Stimulated activated CD8-positive, alpha-beta memory T cell treated with anti-CD3 and anti-CD28 coated beads, Interleukin-4, amount 100 ng/mL, for 24 hours (primary cell): ENCODE measurements at places on chromosomes 6 and 20.

DNA sequence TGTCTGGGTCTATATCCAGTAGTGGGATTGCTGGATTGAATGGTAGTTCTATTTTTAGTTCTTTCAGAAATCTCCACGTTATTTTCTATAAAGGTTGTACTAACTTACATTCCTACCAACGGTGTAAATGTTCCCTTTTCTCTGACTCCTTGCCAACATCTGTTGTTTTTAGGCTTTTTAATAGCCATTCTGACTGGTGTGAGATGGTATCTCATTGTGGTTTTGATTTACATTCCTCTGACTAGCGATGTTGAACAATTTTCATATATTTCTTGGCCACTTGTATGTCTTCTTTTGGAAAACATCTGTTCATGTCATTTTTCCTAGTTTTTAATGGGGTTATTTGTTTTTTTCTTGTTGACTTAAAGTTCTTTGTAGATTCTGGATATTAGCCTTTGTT is 99.3 kb downstream of the BMP2 start:
- DNase-seq, result no peak

GRCh38 chr6:99590728-99591672 is 15.6 kb upstream of the PRDM13 start:
- DNase-seq, result no peak

DNA sequence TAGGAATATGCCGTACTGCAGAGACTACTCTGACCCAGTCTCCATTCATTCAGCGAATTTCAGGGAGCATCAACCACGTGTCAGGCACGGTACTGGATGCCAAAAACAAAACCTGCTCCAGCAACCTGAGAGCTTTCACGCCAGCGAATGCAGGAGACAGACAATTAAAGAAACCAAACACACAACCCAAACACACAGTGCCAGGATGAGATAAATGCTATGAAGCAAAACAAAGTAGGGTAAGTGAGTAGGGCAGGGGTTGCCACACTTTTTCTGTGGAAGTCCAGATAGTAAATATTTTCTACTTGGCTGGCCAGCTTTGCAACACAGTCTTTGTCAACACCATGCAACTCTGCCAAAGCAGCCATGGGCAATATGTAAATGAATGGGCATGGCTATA is 10.0 kb downstream of the MOCS1 start:
- no peak for DNase-seq

GRCh38 chr20:55974491-55975202 is 30.7 kb downstream of the CBLN4 start:
- no peak for DNase-seq

- no peak for DNase-seq
These were observed 229.3 kb downstream of the RFPL4B start for GRCh38 chr6:112576423-112576822.

GRCh38 chr6:131336596-131336995 is 201.3 kb downstream of the AKAP7 start:
- DNase-seq, result no peak

- no peak for DNase-seq
These were observed 68.6 kb downstream of the TRMT6 start for GRCh38 chr20:5881703-5882102.

DNA sequence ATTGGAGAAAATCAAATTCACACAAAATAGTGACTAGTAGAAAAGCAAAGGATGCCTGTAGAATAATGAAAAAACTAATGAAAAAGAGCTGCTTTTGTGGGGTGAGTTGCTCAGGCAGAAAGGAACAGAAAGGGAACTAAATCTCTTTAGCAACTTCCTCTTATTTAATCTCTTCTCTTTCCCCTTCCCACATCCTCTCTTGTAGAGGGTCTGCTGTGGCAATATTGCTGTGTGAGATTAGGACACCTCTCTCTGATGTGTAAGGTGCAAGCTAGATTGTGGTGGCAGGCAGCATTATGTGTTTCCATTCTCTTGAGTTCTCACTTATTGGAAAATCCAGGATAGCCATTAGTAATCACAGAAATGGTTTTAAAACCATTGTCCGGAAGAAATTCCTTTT is 49.7 kb downstream of the SYNE1 start:
- DNase-seq, result no peak

- no peak for DNase-seq
These were observed 301.1 kb downstream of the EYA4 start for GRCh38 chr6:133542056-133542821.

GRCh38 chr6:116547358-116547757 is 1.9 kb upstream of the TRAPPC3L start:
- DNase-seq, result no peak

DNA sequence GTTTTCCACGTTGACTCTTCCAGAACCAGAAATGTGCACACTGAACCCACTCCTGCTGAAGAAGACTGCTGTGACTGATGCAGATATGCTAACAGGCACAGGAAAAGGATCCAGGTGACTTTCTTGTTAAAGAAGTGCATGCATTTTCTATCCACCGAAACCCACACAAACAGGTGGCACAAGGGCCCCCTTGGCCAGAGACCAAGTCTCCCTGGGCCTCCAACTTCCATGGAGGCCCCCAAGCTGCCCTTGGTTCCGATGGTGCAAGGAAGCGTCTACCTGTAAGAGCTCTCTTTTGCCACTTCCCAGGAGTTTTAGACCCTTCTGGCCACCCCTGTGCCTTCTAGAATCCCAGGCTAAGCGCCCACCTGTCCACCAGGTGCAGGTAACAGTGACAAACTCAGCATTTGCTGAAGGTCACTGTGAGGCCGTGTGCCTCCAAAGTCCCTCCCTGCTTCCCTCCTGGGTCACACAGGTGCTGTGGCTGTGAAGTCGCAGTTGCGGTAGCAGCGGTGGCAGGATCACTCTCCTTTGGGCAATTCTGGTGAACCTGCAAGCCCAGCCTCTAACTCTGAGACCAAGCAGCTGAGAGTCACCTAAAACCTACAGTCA is 134.8 kb downstream of the PXDC1 start:
- no peak for DNase-seq

DNA sequence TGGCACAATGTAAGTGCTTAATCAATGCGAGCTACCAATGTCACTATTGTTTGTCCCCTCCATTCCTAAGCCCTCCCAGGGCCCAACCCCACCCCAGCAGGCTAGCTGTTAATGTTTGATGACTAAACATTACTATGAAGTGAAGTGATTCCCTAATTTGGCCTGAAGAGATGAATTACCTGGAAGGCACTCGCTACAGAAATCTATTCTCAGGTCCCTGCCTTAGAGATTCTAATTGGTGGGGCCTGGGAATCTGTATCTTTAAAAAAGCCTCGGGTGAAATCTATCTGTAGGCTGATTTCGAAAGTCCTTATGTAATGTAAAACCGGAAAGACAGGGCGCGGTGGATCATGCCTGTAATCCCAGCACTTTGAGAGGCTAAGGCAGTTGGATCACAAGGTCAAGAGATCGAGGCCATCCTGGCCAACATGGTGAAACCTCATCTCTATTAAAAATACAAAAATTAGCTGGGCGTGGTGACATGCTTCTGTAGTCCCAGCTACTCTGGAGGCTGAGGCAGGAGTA is 16.9 kb upstream of the SNAI1 start:
- DNase-seq, result no peak

DNA sequence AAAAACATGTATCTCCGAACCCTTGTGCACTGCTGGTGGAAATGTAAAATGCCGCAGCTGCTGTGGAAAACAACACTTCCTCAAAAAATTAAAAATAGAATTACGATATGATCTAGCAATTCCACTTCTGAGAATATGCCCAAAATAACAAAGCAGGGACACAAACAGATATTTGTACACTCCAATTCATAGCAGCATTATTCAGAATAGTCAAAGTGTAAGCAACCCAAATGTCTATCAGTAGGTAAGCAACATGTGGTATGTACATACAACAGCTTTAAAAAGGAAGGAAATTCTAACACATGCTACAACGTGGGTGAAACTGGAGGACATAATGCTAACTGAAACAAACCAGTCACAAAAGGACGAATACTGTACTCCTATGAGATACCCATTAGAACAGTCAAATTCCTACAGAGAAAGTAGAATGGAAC is 5.7 kb upstream of the RAB5IF start:
- no peak for DNase-seq

GRCh38 chr6:66866801-66867200 is 1159.8 kb upstream of the EYS start:
- DNase-seq, result no peak

DNA sequence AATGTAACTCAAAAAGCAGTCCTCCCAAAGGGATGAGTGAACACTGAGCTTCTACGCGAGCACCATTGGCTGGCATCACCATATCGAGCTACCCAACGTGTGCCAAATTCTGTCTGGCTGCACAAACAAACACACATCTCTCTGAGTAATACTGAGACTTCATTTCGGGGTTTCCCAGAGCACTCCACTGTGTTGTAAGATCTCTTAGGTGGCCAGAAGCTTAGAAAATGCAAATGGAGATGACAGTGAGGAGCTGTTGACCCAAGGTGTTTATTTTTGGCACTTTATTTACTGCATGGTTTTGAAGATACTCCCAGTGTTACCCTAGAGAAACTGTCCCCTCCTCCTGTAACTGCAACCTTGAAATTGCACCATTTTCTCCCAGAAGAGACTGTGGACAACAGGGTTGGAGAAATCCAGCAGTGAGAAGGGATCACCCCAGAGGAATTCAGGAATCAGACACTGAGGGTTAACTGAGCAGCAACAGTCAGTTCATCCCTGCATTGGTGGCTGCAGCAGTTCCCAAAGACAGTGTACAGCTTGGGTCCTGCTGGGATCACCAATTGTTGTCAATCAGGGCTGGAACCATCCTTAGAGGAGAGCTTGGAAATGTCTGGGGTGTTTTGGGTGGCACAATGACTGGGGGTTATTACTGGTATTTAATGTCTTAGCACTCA is 1.0 kb upstream of the RIPOR2 start:
- no peak for DNase-seq

DNA sequence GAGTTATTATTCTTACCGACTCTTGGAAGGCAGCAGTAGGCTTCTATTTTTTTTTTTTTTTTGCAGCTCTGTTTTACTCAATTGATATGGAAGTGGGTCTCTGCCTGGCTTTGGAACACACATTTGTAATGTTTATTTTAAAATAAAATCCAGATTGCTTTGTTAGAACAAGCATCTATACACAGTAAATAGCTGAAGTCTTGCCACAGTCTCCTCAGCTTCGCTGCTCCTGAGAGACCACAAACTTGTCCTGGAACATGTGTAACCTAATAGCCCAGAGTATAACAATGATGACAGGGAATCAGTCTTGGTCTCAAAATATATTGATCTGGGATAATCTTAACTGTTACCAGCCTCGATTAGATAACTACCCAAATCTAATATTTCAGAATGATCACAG is 299.8 kb upstream of the NOX3 start:
- DNase-seq, result no peak

GRCh38 chr6:75116946-75117345 is 88.9 kb downstream of the COL12A1 start:
- no peak for DNase-seq

DNA sequence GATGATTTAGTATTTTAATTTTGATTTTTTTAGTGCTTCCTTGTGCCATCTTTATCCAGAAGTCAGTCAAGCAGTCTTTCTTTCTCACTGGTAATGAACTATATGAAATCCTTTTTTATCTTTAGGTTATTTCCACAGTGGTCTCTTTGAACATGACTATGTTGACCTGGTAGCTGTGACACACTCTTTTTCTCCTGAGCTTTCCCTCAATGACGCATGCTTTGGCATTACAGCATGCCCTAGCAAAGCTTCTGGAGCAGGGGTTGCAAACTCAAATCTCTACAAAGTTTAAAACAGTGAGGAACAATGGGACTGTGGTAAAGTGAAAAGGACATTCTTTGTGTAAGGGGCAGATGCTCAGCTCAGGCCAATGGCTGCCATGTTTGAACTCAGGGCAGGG is 4.5 kb upstream of the PLAGL1 start:
- DNase-seq, result no peak

DNA sequence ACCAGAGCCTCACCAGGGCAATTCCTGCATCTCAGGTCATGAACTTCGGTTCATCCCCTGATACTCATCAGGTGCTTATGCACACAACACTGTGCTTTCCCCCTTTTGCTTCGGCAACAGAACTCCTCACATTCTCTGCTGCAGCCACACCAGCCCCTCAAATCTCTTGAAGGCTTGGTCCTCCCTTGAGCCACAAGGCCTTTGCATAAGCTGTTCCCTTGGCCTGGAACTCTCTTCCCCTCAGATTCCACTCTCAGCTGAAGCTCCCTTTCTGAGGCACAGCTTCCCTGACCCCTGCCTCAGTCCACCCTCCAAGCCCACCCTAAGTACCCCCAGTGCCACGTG is 76.4 kb downstream of the NOL4L start:
- no peak for DNase-seq

GRCh38 chr6:37602346-37602745 is 95.3 kb downstream of the MDGA1 start:
- DNase-seq, result no peak

- no peak for DNase-seq
These were observed 4.4 kb downstream of the CAP2 start for GRCh38 chr6:17397764-17398194.

DNA sequence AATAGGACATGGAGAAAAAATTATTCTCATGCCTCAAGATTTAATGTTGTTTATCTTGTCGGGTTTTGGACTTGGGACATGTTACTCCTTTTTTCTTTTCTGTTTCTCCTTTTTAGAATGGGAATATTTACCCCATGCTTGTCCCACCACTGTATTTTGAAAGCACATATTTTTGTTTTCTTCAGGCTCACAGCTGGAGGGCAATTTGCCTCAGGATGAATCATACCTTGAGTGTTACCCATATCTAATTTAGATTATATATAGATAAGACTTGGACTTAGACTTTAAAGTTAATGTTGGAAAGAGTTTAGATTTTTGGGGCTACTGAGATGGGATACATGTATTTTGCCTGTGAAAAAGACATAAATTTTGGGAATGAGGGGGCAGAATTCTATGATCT is 541.6 kb upstream of the MAN1A1 start:
- no peak for DNase-seq

DNA sequence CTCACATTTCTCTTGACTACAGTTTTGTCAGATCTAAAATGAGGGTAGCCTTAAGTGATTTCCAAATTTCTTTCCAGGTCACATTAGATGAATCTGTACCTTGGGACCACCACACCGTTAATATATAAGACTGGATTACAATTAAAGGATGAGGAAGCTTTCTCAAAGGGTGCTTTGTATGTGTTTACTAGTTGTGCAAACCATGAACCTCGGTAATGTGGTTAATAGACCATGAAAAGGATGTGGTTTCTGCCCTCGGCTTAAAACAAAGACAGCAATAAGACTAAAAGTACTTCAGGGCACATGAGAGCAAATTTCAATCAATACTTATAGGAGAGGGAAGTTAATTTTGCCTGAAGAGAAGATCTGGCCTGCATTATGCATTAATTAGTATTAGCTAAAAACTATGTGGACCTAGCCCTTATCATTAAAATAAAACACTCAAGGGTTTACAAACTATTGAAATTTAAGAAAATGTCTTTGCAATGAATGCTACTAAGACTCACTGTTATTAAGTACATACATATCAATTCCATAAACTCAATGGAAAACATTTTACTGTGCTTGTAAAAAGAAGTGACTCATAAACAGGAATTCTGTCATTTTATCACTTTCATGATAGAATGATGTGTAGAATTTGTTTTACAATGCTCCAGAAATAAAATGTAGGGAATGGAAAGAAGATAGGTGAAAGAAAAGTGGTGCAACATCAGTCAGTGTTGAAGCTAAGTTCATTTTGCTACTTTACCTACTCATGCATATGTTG is 936 bp upstream of the TMX4 start:
- DNase-seq, result no peak
